Caudate nucleus (tissue), 63 donors: ENCODE measurements at places on chromosomes 7 and 10.

DNA sequence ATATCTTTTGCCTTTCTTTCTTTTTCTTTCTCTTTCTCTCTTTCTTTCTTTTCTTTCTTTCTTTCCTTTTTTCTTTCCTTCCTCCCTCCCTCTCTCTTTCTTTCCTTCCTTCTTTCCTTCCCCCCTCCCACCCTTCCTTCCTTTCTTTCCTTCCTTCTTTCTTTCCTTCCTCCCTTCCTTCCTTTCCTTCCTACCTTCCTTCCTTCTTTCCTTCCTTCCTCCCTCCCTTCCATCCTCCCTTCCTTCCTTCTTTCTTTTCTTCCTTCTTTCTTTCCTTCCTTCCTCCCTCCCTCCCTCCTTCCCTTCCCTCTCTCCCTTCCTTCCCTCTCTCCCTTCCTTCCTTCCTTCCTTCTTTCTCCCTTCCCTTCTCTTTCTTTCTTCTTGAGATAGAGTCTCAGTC lies 25.5 kb upstream of the CALN1 start:
- no peak for DNase-seq

GRCh38 chr10:73044378-73045285 lies 52.0 kb downstream of the P4HA1 start:
- DNase-seq: no peak

GRCh38 chr7:152313831-152314604 lies 121.8 kb downstream of the KMT2C start:
- DNase-seq: no peak

- DNase-seq: no peak
Observed at GRCh38 chr10:114283091-114283490, 44.0 kb downstream of the VWA2 start.

DNA sequence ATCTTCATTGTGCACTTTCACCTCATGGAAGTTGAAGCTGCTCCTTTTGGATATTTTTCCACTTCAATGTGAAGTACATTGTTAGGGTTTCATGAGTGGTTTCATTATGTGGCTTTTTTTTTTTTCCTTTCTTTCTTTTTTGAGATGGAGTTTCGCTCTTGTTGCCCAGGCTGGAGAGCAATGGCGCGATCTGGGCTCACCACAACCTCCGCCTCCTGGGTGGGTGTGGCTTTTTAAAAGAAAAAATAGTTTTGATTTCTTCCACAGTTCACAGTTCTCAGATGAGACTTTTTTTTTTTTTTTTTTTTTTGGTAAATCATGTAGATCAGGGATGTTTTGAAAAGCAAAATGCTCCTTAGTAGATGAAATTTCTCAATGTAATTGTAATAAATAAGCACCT lies 652.3 kb upstream of the ANKRD30A start:
- DNase-seq: no peak

DNA sequence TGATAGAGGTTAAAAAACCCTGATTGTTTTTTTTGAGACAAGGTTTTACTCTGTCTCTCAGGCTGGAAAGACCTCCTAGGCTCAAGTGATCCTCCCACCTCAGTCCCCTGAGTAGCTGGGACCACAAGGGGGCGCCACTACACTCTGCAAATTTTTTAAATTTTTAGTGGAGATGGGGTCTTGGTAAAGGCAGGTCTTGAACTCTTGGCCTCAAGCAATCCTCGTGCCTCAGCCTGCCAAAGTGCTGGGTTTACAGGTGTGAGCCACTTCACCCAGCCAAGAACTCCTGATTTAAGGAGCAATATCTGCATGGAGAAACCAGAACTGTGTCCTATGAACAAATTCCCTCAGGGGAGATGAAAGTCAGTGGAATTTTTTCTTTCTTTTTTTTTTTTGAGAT lies 7.3 kb upstream of the KLHDC10 start:
- DNase-seq: no peak

DNA sequence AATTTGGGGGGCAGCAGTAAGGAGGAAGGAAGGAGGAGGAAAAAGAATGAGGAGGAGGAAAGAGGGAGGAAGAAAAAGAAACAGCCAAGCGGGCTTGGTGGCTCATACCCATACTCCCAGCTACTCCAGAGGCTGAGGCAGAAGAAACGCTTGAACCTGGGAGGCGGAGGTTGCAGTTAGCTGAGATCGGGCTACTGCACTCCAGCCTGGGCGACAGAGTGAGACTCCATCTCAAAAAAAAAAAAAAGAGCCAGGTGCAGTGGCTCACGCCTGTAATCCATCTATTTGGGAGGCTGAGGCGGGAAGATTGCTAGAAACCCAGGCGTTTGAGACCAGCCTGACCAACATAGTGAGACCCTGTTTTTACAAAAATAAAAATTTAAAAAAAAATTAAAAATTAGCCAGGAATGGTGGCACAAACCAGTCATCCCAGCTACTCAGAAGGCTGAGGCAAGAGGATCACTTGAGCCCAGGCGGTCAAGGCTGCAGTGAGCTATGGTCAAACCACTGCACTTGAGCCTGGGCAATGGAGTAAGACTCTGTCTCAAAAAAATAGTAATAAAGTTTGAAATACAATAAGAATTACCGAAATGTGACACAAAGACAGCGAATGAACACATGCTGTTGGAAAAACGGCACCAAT lies 14.1 kb upstream of the CRCP start:
- no peak for DNase-seq

GRCh38 chr7:45343746-45344145 lies 186.2 kb downstream of the RAMP3 start:
- DNase-seq: no peak

GRCh38 chr7:131039836-131040235 lies 287.8 kb upstream of the MKLN1 start:
- DNase-seq: no peak

DNA sequence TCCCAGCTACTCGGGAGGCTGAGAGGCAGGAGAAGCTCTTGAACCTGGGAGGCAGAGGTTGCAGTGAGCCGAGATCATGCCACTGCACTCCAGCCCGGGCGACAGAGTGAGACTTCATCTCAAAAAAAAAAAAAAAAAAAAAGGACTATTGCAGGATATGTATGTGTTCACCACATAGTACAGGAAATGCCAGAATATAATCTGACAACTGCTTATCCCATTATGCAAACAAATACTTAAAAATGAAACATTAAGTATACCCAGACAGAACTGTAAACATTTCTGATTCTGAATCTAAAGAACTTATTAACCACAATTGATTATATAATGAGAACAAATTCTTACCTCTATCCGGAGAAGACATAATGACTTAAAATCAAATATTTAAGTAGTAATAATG lies 18.7 kb downstream of the DKK1 start:
- no peak for DNase-seq
